SW480 (cell line): ENCODE measurements at places on chromosomes 11 and 22.

GRCh38 chr11:119342362-119343130 lies 1.9 kb upstream of the C1QTNF5 start:
- DNase-seq = no peak

DNA sequence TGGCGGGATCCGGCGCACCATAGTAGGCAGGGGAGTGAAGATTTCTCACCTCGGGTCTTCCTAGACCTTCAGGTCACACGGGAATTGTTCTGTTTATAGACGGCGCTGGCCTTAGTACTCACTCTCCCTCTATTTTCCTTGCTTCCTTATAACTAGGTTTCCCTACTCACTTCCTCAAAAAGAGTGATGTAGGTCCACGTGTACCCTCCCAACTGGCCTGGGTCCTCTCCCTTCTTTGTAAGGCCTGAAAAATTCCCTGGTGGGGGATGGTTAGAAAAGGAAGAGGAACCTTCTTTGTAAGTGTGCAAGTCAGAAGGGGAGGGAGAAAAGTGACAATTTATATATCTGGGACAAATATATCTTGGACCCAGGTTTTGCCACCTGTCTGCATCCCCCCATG lies 2.9 kb upstream of the TMEM9B start:
- DNase-seq = no peak

DNA sequence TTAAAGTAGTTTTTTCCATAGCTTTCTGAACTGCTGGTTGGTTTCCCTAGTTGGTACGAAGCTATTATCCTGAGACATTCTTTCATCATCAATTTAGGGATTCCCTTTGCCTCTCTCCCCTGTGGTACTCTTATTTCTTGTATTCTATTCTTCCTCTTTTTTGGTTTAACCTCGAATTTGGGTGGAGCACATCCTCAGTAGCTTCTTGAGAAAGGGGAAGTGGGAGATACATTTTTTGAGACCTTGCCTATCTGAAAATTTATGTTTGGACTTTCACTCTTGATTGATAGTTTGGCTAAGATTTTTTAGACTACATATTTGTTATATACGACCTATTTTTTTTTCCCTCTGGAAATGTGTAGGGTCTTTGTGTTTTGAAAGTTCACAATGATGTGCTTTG lies 121.7 kb upstream of the ZBED5 start:
- DNase-seq = no peak

DNA sequence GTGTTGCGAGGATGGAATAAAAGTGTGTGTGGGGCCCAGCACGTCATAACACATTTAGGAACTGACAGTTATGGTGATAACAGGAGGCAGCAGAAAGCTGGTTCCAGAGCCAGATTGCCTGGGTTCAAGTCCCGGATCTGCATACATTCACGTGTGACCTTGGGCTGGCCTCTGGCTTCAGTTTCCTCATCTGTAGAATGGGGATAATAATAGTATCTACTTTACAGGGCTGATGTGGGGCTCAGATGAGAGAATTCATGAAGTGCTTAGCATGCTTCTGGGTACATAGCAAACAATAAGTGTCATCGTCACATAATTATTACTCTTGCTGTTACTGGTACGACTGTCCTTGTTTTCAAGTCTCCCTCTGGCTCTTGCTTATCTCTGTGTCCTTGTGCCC lies 97.3 kb downstream of the KIAA1671 start:
- no peak for DNase-seq

DNA sequence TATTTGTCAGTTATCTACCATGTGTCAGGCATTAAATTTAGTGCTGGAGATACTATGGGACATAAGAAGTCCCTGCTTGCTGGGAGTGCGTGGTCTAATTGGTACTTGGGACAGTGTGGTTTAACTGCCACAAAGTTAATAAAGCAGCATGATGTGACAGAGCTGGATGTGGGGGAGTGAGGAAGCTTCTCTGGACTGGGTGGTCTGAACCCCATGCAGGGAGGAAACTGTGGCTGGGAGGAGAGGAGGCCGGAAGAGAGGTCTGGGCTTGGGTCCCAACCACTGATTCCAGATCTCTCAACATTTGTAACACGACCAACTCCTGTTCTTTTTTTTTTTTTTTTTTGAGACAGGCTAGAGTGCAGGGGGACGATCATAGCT lies 37.1 kb downstream of the ST3GAL4 start:
- no peak for DNase-seq

- no peak for DNase-seq
Measured at GRCh38 chr11:3877364-3878257, 22.1 kb downstream of the STIM1 start.

DNA sequence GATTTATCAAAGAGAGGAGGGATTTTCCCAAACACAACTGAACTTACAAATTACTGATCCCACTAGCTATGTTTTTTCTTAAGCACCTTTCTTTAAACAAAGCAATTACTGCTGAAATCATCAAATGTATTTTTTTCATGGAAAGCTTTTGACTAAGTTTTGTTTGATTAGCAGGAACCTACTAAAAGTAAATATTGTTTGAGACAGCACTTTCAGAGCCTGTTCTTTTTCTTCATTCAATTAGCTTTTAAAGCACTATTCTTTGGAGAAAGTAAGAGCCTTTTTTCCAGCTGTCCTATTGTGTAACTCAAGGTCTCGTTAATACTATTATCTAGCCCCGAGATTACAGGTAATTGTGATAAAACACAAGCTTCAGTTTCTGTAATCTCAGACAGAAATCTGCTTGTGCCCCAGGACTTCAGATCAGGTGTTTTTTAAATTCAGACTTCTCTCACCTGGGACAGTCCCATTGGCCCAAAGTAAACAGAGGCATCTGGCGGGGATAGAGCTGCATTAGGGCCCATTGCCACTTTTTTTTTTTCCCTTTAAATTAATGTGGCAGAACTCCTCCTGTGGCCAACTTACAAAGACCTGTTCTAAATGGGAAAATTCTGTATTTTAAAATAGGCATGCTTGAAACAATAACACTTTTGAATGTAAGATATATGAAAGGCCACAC lies 11.0 kb downstream of the CSTPP1 start:
- DNase-seq = no peak

GRCh38 chr22:29907753-29908515 lies 25.0 kb downstream of the MTMR3 start:
- DNase-seq = peak; percentile 83

DNA sequence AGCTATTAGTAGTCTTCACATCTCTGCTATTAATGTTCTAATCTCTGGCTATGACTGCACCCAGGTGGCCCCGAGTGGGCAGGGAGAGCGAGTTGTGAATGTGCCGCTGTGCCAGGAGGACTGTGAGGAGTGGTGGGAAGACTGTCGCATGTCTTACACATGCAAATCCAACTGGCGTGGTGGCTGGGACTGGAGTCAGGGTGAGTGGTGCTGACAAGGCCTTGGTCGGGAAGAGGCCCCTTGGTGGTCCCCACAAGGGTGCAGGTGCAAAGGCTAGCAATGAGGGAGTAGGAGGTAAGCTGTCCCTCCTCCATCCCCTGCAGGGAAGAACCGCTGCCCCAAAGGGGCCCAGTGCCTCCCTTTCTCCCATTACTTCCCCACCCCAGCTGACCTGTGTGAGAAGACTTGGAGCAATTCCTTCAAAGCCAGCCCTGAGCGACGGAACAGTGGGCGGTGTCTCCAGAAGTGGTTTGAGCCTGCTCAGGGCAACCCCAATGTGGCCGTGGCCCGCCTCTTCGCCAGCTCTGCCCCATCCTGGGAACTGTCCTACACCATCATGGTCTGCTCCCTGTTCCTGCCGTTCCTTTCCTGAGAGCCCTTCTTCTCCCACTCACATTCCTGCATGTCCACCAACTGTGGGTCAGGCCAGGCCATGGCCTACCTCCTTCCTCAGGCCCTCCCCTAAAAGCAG lies 2.9 kb downstream of the IZUMO1R start:
- DNase-seq = no peak

DNA sequence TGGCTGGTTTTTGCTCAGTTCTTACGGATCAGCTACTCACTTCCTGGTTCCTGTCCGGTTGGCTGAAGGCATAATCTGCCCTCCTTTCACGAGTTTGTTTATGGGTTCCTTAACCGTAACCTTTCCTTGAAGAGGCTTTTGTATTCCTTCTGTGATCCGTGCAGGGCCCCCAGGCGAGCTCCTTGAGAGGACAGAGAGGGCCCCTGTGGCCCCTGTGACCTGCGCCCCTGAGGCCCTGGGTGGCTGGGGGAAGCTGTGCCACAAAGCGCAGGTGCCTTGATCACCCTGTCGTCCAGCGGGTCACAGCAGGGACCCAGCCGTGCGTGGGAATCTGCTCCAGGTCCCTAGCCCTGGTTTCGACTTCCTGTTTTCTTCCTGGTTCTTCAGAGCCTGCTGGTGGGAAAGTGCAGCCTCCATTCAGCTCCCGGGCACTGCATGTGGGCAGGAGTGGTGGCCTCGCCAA lies 27.8 kb upstream of the FADD start:
- DNase-seq = no peak

GRCh38 chr11:65298131-65298535 lies 16.5 kb upstream of the CDC42EP2 start:
- DNase-seq = no peak

GRCh38 chr22:40805239-40805638 lies 13.9 kb downstream of the SLC25A17 start:
- no peak for DNase-seq

- DNase-seq = peak; percentile 78
Measured at GRCh38 chr22:29308791-29309262, 2.4 kb downstream of the GAS2L1 start.

GRCh38 chr11:65288706-65289536 lies 25.7 kb upstream of the CDC42EP2 start:
- DNase-seq = no peak

GRCh38 chr22:45692549-45692948 lies 20.9 kb downstream of the ATXN10 start:
- no peak for DNase-seq

DNA sequence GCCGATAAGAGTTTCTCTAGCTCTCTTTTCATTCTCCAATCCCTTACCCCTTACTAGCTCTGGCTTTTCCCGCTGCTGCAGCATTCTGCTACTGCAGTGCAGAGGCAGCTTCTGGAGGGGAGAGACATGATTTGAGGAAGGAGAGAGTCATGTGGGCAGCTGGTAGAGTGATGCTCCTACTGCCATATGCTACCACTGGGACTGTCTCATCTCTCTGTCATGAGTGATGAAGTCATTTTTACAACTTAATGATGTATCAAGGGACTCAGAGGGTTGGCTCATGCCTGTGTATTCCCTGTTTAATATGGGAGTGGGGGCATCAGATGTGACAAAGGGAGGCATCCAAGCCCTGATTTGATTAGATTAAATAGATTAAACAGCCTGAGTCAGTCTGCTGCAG lies 11.3 kb downstream of the SLC17A6 start:
- DNase-seq = no peak

- DNase-seq = no peak
Measured at GRCh38 chr22:17767233-17768065, 6.8 kb downstream of the BID start.

GRCh38 chr11:76280151-76280881 lies 74.0 kb upstream of the WNT11 start:
- no peak for DNase-seq

DNA sequence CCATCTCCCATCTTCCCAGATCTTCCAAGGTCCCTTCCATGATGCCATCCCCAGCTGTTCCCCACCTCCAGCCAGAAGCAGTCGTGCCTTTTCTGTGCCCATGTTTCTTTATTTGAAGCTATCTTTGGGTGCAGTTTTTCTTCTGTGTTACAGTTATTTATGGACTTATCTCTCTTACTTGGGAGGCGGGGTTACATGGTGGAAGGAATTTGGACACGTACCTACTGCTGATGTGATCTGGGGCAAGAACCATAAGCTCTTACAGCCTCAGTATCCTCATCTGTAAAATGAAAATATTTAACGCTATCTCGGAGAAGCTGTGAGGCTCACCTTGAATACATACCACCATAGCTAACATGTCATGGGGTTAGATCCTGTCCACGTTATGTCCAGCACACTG lies 98.9 kb downstream of the ZBTB16 start:
- DNase-seq = no peak

- no peak for DNase-seq
Measured at GRCh38 chr11:123603666-123604065, 50.8 kb downstream of the SCN3B start.

- DNase-seq = peak; percentile 23
Measured at GRCh38 chr11:114075891-114076441, 16.5 kb downstream of the ZBTB16 start.

- DNase-seq = peak; percentile 63
Measured at GRCh38 chr22:38317122-38317994, at the start of gene CSNK1E. CSNK1E (minus strand) TSS chr22:38317433; CDS start chr22:38314157, 3,276 bp downstream.

GRCh38 chr11:47442514-47442913 lies 6.4 kb downstream of the RAPSN start:
- no peak for DNase-seq

DNA sequence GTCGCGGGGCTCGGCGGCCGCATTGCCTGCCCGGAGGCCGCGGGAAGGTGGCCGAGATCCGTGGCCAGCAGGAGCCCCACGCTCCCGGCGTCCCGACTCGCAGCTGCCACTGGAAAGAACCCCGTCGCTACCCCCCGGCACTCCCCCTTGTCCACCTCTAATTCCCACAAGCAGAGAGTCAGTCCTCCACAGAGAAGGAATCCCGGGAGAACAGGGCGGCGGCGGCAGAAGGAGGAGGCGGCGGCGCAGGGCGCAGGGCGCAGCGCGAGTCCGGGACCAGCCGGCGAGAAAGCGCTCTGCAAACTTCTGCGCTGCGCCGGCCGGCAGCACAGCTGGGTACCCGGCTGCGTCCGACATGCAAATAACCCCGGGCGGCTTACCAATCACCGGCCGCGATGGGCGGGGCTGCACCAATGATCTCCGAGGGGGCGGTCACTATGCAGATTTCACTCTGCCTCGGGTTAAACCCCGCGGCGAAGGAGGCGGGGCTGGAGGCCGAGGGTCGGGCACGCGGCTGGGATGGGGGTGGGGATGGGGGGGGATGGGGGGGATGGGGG lies at the start of gene ABTB2:
ABTB2 (minus strand) TSS at position 310 of the 557 bp plus-strand sequence.
- DNase-seq = peak; percentile 98

GRCh38 chr11:119536801-119537200 lies 113.8 kb upstream of the THY1 start:
- DNase-seq = no peak

GRCh38 chr22:44411226-44412135 lies 86.6 kb downstream of the RTL6 start:
- DNase-seq = no peak

DNA sequence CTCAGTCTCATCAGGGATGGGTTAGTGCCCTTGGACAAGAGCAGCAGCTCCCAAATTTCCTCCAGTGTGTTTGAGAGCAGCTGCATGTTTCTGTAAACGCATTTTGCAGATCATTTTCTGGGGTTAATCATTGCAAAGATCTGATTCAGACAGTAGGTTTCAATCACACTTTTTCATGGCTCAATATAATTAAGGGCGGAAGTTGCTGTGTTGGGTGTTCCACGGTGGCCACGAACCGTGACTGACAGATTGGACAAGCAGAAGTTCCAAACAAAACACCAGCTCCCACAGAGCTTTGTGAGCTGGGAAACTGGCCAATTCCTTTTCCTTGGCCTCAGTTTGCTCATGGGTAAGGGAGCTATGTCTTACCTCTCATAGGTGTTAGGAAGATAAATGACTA lies 8.4 kb upstream of the RASSF10 start:
- no peak for DNase-seq

DNA sequence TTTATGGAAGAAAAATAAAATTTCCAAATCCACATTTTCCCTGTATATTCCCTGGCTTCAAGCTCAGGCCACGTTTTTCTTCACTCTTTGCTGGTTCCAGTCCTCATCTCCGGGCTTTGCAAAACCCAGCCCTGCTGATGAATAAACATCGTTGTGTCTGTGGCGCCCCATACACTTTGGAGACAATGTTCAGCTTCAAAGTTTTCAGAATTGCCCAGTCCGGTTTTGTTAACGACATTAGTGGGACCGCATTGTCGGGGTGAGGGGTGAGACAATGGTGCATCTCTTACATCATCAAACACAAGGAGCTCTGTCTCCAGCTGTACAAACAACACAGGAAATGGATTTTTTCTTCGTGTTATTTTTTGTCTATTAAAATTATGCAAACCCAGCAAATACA lies 53.4 kb upstream of the HTATIP2 start:
- DNase-seq = no peak
